Breast epithelium (tissue), 4 donors: ENCODE measurements at places on chromosomes 12 and 14.

- no peak overlapping the region for H3K4me3 ChIP-seq
- no peak for DNase-seq
- H3K36me3 ChIP-seq = no peaks in the 10 kb centered on the region
Observed at GRCh38 chr12:23028158-23028802, 403.3 kb downstream of the ETNK1 start.

DNA sequence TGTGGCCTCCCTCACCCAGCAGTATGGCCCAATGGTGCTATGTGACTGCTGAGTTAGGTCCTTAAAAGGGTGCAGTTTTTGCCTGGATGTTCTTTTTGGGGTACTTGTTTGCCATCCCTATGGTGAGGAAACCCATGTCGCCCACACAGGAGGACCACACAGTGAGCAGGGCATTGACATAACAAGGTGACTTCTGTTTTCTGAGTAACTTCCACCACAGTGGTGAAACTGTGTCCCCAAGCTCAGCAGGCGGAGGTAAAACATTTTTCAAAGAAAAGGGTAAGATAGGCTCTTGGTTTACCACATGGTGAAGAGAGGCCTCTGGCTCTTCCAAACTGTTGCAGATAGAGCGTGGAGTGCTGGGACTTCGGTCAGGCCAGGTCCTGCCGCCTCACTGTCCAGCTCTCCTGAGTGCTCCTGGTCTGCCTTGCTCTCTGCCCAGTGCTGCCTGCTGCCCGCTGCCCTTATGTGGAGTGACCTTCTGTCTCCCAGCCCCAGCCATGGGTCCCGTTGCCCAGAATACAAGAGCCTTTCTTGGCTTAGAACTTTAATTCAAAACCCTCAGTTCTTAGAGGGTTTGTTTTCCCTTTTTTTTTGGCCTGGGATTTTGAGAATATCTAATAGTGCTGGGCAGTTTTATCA, 54.0 kb downstream of the TRAF3 start:
- H3K4me3 ChIP-seq = no peak overlapping the region
- no peak overlapping the region for H3K27ac ChIP-seq
- no peaks in the 10 kb centered on the region for H3K36me3 ChIP-seq

DNA sequence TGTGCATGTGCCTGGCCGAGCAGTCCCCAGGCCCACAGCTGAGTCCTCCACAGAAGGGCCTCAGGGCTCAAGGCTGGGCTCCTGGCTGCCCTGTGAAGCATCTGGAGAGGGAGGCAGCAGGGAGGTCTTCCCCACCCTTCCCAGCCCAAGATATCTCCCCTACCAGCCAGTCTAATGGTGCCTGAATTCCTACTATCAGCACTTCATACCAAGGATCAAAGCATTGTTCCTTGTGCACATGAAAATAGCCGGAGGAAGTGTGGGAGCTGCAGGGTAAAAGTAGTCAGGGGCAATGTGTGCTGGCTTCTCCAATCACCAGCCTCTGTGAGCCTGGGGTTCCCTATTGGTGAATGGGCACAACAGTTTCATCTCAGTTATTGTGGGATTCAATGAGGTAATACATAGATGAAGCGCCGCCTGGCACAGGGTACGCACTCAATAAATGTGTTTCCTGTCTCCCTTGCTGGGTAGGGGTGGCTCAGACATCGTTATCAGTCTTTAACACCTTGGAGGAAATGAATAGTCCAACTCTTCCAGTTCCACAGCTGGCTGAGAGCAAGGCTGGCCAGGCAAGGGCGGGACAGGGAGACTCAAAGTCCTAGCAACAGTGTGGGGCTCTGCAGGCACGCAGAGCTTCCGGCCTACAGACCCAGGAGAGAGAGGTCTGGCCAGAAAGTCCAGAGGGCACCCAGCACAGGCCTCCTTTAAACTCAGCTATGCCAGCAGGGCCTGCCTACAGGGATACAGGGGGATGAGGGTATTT, 39.1 kb upstream of the PNMA1 start:
- no peak for DNase-seq
- no peaks in the 10 kb centered on the region for H3K27me3 ChIP-seq
- peaks cover 81% of the 10 kb centered on the region for H3K4me1 ChIP-seq
- peak overlapping the region; percentile 33 for H3K4me3 ChIP-seq

- DNase-seq = peak; percentile 93
- H3K4me3 ChIP-seq = peak overlapping the region; percentile 92
- H3K36me3 ChIP-seq = no peaks in the 10 kb centered on the region
- no peaks in the 10 kb centered on the region for H3K27me3 ChIP-seq
Observed at GRCh38 chr12:53230108-53230845, 1.7 kb downstream of the RARG start.

DNA sequence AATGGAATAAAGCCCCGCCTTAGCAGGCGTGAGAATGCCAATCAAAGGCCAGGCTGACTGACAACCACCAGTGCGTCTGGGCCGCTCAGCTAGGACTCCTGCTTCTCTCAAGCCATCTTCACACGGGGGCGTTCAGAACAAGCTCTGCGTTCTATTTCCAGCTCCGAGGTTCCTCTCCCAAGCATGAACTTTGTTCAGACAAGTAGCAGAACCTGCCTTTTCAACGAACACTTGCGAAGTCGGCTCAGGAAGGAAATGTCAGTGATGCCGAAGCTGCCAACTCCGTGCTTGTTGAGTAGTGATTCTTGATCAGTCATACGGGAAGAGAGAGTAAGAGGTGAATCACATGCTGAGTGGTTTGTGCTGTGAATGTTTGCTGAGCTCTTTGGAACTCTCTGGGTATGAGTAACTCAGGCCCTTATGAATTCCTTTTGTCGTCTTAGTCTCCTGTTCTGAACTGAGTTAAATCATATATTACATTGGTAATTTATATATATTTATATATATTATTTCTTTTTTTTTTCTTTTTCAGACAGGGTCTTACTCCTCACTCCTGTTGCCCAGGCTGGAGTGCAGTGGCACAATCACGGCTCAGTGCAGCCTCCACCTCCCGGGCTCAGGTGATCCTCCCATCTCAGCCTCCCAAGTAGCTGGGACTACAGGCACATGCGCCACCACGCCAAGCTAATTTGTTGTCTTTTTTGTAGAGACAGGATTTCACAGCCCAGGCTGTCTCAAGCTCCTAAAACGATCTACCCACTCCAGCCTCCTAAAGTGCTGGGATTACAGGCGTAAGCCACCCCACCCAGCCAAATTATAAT, 29.4 kb upstream of the BCL7A start:
- no peak overlapping the region for H3K4me3 ChIP-seq
- H3K27me3 ChIP-seq = no peaks in the 10 kb centered on the region
- no peaks in the 10 kb centered on the region for H3K4me1 ChIP-seq
- peak overlapping the region; percentile 55 for H3K27ac ChIP-seq
